SK-MEL-5 (cell line): ENCODE measurements at places on chromosomes 2 and 18. TPM values are rescaled to one million over a fixed set of nuclear protein-coding genes. Genes with fewer than 3 reads are reported as not detected.

DNA sequence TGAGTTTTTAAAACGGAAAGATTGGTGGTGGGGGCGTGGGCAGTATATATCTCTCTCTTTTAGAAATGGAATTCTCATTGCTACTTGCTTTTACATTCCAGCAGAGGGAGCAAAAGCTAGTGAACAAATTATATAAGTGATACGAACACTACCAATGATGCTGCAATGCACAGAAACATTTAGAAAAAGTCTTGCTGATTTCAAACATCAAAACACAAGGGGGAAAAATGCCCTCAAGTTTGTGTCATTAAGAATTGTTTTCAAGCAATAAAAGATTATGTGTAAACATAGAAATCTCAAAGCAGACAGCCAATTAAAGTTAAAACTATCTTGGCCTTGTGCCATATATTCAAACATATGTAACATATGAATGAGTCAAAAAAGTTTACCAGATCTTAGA, 296.3 kb upstream of the KCNJ3 start:
- peak; percentile 68 for DNase-seq

- peak; percentile 34 for DNase-seq
These were observed 117.3 kb downstream of the GALR1 start for GRCh38 chr18:77366720-77367641.

DNA sequence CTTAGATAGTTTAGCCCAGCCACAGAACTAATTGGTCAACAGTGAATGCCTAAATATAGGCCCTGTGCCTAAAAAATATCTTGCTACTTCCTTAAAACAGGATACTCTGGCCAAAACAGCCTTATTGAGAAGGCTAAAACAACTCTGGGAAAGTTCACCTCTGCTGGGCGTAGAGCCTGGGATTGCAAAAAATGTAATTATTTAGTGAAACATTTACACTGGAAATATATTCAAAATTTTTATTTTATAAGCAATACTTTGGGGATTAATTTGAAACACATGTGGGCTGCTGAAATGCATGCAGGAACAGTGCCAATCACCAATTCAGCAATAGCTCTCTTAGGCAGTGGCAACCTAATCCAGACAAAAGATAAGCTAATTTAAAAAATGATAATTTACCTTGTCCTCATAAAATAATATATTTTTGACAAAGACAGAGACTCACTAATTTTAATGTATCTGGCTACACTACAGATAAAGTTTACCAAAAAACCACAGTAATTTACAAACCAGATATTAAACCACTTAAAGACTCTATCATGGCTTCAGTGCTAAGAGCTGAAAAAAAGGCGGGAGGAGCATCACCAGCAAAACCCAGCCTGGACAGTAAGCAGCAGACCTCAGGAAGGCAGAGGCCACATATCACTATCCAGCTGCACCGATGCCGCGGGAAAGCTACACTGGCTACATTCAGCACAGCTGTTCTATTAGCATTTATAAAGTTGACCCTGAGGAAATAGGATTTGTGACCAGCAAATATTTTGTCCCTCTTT, 18.5 kb downstream of the TRAK2 start:
- DNase-seq: no peak

GRCh38 chr2:75480971-75481836, 79.5 kb downstream of the EVA1A start:
- peak; percentile 63 for DNase-seq

- no peak for DNase-seq
These were observed 87.2 kb upstream of the EPB41L3 start for GRCh38 chr18:5630900-5631413.

- no peak for DNase-seq
These were observed 219.0 kb downstream of the STK39 start for GRCh38 chr2:168028362-168028761.

GRCh38 chr18:69898241-69898861, 49.3 kb downstream of the CD226 start:
- DNase-seq: no peak

- DNase-seq: no peak
These were observed 325.8 kb downstream of the DYSF start for GRCh38 chr2:71778936-71779773.

DNA sequence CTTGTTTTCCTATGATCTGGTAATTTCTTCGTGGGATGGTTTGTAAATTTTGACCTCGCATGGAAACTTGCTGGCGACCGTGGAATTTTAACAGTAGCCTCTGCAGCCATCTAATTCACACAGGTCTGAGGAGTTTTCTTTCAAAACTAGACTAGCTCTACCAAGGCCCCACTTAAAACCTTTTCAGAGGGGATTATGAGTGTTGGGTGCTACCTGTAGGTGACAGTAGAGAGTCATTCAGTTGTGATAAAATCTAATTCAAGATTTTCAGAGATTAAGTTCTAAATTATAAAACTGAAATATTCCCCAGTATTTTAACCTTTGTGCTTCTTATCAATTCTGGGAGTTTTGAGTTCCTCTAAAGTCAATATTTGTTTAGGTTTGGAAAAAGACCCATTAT, 31.0 kb downstream of the THSD7B start:
- no peak for DNase-seq

DNA sequence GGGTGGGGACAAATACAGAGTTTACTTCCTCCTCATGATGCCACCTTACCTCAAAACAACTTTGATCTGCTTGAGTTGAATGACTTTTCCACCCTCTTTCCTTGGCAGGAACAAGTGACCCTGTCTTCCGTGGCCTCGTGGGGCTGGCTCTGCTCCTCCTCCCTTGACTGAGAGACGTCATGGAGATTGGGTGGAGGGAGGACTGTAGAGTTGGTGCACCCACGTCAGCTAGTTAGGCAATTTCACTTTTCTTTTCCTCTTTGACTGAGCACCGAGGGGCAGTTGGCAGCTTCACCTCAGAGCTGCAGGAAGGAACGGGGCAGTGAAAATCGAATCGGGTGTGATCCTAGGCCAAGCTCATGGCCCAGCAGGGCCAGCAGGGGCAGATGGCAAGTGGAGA, at the start of gene SP140:
SP140 (plus strand) TSS at position 251 of the 400 bp plus-strand sequence; CDS start at position 360, 109 bp downstream.
- no peak for DNase-seq

- peak; percentile 65 for DNase-seq
These were observed 224.3 kb downstream of the ANAPC1 start for GRCh38 chr2:111659361-111660333.

Gene TMEM37
- not detected in 2 replicates for total RNA-seq

Gene USP37
- 6.0 and 7.4 TPM in 2 replicates for total RNA-seq
